CD4-positive, alpha-beta T cell (primary cell): ENCODE measurements at places on chromosomes 3 and 15.

DNA sequence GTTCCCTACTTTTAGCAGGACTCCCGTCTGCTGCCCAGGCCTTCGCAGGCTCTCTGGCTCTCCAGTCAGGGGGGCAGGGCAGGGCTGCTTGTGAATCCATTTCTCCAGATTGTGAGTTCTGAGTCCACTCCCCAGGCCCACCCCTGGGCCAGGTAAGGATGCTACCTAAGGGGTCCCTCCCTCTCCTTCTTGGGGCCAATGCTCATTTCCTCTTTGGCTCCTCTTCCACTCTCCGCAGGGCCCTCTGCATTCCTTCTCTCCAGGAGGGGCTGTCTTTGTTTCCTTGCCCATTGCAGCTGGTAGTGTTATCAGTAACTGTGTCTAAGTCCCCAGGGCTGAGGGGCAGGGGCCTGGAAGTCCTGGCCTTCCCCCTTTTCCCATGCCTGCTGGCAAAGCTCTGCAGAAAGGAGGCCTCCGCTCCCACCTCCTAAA, 13.0 kb upstream of the CACNA2D2 start:
- DNase-seq = no peak

GRCh38 chr3:129777806-129778205, 115.7 kb downstream of the TMCC1 start:
- DNase-seq = no peak

- no peak for DNase-seq
Observed at GRCh38 chr15:98562331-98562937, 85.9 kb upstream of the IGF1R start.

- DNase-seq = no peak
Observed at GRCh38 chr15:42759093-42759492, 22.2 kb upstream of the CDAN1 start.

- no peak for DNase-seq
Observed at GRCh38 chr3:90025019-90025418, 917.6 kb downstream of the EPHA3 start.
